K562 (cell line): ENCODE measurements at places on chromosomes 7 and 10. TPM values are rescaled to one million over a fixed set of nuclear protein-coding genes. Genes with fewer than 3 reads are reported as not detected.

- H3K4me3 ChIP-seq: peak overlapping the region; percentile 48
- peaks cover 9% of the 10 kb centered on the region for H3K36me3 ChIP-seq
- H3K27me3 ChIP-seq: no peaks in the 10 kb centered on the region
- peak overlapping the region; percentile 86; the same call in 2 of the 3 replicates for H3K27ac ChIP-seq
- no peak for DNase-seq
Measured at GRCh38 chr10:5691786-5692185, 7.1 kb downstream of the TASOR2 start.

The GPR15LG gene
- total RNA-seq: not detected in 2 replicates

DNA sequence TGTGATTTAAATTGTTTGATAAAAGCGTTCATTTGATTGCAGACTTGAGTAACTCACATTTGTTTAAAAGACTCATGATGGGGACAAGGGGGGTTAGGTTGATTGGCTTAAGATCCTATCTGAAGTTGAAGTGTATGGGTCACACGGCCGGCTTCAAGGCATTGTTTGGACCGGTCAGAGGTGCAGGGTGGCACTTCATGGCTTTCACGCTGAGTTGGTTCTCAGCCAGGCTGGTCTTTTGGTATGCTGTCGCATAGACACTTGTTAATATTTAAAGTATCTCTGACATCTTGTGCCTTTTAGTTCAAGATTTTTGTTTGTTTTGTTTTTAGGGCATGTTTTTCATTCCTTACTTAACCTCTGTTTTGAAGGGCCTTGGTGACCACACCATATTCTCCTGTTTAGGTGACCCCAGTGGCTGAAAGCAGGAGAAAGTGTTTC lies 58.1 kb downstream of the CCNY start:
- peak overlapping the region; percentile 23; the same call in 1 of the 3 replicates for H3K27ac ChIP-seq
- peaks cover 25% of the 10 kb centered on the region for H3K4me1 ChIP-seq
- no peak for DNase-seq
- H3K36me3 ChIP-seq: no peaks in the 10 kb centered on the region; the same call in 2 of the 3 replicates
- H3K27me3 ChIP-seq: no peaks in the 10 kb centered on the region

The MYH16 gene
- total RNA-seq: not detected in 2 replicates

- H3K27me3 ChIP-seq: no peaks in the 10 kb centered on the region; the same call in 2 of the 3 replicates
- no peak overlapping the region for H3K27ac ChIP-seq
- no peak for DNase-seq
- no peak overlapping the region for H3K4me3 ChIP-seq
- no peaks in the 10 kb centered on the region for H3K36me3 ChIP-seq
Measured at GRCh38 chr10:32123021-32123420, 66.8 kb upstream of the KIF5B start.

- H3K4me3 ChIP-seq: no peak overlapping the region
- H3K27me3 ChIP-seq: no peaks in the 10 kb centered on the region
- H3K27ac ChIP-seq: no peak overlapping the region
- peak; percentile 22 for DNase-seq
Measured at GRCh38 chr7:91683823-91684222, 196.7 kb downstream of the MTERF1 start.

DNA sequence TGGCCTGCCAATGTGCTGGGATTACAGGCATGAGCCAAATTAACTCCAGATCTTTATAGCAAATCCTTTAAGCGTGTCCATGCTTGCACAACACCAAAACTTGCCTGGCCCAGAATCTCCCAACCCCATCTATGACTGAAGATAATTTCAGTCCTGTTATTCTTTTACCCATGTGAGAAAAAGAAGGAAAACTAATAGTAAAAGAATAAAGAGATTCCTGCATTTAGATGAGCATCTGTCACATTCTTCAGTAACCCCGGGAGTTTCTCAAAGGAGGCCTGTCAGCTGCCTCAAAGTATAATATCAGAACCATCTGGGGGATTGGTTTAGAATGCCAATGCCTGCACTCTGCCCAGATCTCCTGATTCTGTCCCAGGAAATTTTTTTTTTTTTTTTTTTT lies 158.1 kb upstream of the KMT2E start:
- peaks cover 2% of the 10 kb centered on the region; the same call in 2 of the 3 replicates for H3K27me3 ChIP-seq
- H3K4me1 ChIP-seq: no peaks in the 10 kb centered on the region
- H3K4me3 ChIP-seq: no peak overlapping the region
- H3K36me3 ChIP-seq: no peaks in the 10 kb centered on the region
- no peak for DNase-seq

DNA sequence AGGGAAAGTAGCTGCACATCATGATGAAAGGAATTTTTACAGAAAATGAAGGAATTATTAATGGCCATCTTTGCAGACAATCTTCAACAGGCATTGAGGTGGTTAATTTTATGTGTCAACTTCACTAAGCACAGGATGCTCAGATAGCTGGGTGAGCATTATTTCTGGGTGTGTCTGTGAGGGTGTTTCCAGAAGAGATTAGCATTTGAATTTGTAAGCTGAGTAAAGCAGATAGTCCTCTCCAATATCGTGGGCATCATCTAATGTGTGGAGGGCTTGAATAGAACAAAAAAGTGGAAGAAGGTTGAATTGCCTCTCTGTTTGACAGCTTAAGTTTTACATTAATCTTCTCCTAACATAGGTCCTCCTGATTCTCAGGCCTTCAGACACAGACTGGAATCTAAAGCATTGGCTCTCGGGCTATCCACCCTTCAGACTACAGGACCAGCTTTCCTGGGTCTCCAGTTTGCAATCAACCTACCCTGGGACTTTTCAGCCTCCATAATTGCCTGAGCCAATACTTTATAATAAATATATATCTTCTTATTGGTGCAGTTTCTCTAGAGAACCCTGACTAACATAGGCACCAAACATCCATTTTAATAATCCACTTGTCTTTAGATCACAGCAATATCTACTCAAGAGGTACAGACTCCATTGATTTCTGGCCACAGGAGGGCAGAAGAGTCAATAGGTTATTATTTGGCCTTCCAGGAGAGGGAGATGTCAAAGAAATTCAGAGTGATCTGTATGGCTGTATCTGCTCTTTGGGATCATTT lies 10.5 kb upstream of the CRPPA start:
- no peak overlapping the region for H3K4me3 ChIP-seq
- peak; percentile 65 for DNase-seq
- no peak overlapping the region for H3K27ac ChIP-seq
- no peaks in the 10 kb centered on the region for H3K27me3 ChIP-seq

DNA sequence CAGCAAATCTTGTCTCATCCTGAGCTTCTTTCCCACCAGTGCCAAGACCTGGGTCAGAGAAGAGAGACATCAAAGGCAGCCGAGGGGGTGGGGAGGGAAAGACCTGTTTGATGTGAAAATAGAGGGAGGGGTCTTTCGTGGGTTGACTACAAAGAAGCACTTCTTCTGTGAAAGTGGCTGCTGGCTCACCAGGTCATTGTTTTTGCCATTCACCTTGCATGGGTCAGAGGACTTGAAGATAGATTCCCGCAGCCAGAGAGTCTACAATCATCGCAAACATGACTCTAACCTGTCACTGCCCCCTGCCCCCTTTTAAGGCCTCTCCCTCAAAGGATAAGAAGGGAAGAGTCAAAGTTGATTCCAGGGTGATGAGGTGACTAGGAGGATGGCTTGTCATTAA lies 166.1 kb upstream of the BMPER start:
- no peak overlapping the region for H3K27ac ChIP-seq
- no peak overlapping the region for H3K4me3 ChIP-seq
- H3K36me3 ChIP-seq: no peaks in the 10 kb centered on the region

The PTF1A gene
- total RNA-seq: not detected in 2 replicates

The CCNY gene
- total RNA-seq: 69.2 and 76.9 TPM in 2 replicates

GRCh38 chr7:38222481-38223096 lies 44.5 kb downstream of the STARD3NL start:
- DNase-seq: peak; percentile 54
- no peaks in the 10 kb centered on the region for H3K27me3 ChIP-seq

DNA sequence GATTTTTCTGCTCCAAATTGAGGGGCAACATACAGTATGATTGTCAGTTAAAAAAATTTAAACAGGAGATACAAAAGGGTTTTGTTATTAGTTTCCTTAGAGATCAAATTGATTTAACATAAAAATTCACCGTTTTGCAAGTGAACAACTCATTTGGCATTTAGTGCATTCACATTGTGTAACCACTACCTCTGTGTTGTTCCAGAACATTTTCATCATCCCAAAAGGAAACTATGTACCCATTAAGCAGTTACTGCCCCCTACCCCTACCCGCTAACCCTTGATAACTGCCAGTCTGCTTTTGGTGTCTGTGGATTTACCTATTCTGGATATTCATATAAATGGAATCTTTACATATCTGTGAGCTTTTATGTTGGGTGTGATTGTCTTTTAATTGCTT lies 3.1 kb downstream of the ZRANB1 start:
- no peak for DNase-seq
- H3K27me3 ChIP-seq: no peaks in the 10 kb centered on the region
- H3K36me3 ChIP-seq: peaks cover 32% of the 10 kb centered on the region; the same call in 2 of the 3 replicates
- no peak overlapping the region for H3K27ac ChIP-seq
- peaks cover 12% of the 10 kb centered on the region; the same call in 2 of the 3 replicates for H3K4me1 ChIP-seq

DNA sequence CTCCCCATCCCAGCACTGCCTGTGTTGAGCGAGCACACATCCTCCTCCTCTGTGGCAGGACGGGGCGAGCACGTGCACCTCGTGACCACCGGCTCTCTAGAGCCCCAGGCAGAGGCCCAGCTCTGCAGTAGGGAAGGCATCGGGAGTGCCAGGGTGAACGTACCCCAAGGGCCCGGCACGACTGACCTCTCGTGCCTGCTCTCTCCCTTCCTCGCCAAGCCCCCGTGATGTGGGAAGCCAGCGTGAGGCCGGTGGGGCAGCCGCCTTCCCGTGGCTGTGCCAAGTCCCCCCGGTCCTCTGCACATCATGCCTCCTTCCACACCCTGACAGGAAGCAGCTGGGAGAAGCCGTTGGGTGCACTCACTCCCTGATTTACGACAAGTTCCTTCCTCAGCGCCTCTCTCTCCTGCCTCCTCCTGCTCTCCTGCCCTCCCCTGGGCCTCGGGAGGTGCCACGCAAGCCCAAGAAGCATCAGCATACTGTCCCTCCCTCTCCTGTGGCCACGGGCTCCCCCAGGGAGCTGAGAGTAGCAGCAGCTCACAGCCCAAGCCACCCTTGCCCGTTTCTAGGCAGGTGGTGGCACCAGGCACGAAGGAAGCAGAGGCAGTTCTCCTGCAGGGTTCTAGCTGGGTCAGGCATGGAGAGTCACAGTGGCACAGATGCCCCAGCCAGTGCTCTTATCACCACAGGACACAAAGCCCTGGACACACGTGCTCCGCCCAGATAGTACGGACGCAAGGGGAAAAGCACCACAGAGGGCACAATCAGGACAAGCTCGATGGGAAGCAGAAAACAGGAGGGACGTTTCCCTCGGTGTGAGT lies 47.0 kb downstream of the AMZ1 start:
- H3K4me1 ChIP-seq: peaks cover 55% of the 10 kb centered on the region
- no peak overlapping the region for H3K4me3 ChIP-seq
- DNase-seq: peak; percentile 75
- H3K36me3 ChIP-seq: peaks cover 15% of the 10 kb centered on the region; the same call in 1 of the 3 replicates
- peak overlapping the region; percentile 49; the same call in 2 of the 3 replicates for H3K27ac ChIP-seq
- H3K27me3 ChIP-seq: no peaks in the 10 kb centered on the region

- DNase-seq: no peak
- H3K27me3 ChIP-seq: no peaks in the 10 kb centered on the region; the same call in 2 of the 3 replicates
- peaks cover 31% of the 10 kb centered on the region for H3K4me1 ChIP-seq
- no peak overlapping the region for H3K4me3 ChIP-seq
- H3K36me3 ChIP-seq: no peaks in the 10 kb centered on the region
Measured at GRCh38 chr10:79380125-79380945, 33.1 kb downstream of the PPIF start.

The NUP205 gene
- 221 and 223 TPM in 2 replicates for total RNA-seq

- H3K36me3 ChIP-seq: peaks cover 44% of the 10 kb centered on the region; the same call in 2 of the 3 replicates
- H3K4me3 ChIP-seq: no peak overlapping the region
- DNase-seq: peak; percentile 46
- H3K27me3 ChIP-seq: no peaks in the 10 kb centered on the region
- peaks cover 9% of the 10 kb centered on the region for H3K4me1 ChIP-seq
Measured at GRCh38 chr7:151371266-151371665, 29.7 kb downstream of the NUB1 start.

DNA sequence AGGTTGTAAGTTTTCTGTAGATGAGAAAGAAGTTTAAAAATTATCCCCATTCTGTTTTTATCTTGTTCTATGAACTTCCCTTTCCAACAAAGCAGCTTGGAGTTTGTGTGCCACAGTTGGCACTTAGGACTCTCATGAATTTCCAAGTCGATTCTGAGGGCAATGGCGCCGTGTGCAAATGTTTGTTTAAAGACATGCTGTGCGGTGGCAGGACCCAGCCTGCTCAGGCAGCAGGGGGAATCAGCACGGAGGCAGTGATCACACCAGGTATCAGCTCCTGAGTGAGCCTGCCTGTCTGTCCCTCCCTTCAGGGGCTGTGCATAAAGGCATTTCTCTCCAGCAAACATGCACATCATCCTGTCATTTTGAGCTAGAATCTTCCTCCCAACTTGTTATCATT lies 109.8 kb upstream of the WDR11 start:
- H3K27me3 ChIP-seq: no peaks in the 10 kb centered on the region
- no peak for DNase-seq
- H3K36me3 ChIP-seq: no peaks in the 10 kb centered on the region
- H3K4me3 ChIP-seq: no peak overlapping the region
- H3K4me1 ChIP-seq: no peaks in the 10 kb centered on the region
- no peak overlapping the region for H3K27ac ChIP-seq

DNA sequence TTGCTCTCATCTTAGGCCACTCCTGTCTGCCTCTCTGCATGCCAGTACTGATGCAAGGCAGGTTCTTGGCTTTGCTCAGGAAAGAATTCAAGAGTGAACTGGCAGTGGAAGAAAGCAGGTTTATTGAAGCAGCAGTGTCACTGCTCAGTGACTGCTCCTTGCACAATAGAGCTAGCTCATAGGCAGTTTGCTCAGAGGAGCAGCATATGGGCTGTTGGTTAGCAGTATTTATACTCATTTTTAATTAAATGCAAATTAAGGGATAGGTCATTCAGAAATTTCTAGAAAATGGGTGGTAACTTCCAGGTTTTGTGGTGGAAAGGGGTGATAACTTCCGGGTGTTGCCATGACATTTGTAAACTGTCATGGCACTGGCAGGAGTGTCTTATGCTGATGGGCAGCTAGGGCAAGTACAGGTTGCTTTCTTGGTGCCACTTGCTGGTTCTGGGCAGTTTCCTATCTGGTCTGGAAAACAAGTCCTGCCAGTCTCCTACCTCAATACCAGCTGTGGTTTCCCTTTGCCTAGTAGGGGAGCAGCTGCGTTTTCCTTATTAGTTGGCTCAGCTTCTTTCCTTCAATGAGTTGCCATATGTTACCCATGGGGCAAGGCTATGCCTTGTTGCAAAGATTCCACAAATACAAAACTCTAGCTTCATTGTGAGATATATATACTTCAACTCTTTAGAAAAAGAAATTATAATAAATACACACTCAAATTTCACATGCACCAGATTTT lies 64.8 kb upstream of the CALD1 start:
- no peak overlapping the region for H3K27ac ChIP-seq
- peaks cover 25% of the 10 kb centered on the region for H3K27me3 ChIP-seq
- no peaks in the 10 kb centered on the region for H3K36me3 ChIP-seq

DNA sequence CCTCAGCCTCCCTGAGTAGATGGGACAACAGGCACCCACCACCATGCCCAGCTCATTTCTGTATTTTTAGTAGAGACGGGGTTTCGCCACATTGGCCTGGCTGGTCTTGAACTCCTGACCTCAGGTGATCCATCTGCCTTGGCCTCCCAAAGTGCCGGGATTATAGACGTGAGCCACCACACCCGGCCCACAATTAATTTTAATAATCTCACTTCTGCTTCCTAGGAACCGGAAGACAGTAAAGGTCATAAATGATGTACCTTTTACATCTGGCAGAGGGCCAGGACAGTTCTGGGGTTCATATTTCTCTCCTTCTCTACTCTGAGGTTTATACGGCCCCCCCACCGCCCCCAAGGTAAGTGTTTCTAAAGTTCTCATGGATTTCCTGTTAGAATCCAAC lies 31.2 kb upstream of the AOAH start:
- no peak overlapping the region for H3K4me3 ChIP-seq
- H3K4me1 ChIP-seq: no peaks in the 10 kb centered on the region
- no peak overlapping the region for H3K27ac ChIP-seq
- 0 out of 3 replicates have a peak, but pooled peaks cover 3% of the 10 kb centered on the region for H3K27me3 ChIP-seq
- H3K36me3 ChIP-seq: no peaks in the 10 kb centered on the region
